ENCODE measurements at places on chromosomes 7 and 10.

- no peak for DNase-seq
Measured at GRCh38 chr10:101940916-101941315, 97.3 kb upstream of the KCNIP2 start.

- DNase-seq: no peak
Measured at GRCh38 chr10:52379287-52379686, 65.2 kb downstream of the DKK1 start.

GRCh38 chr10:71217266-71218045 is 5.1 kb downstream of the UNC5B start:
- no peak for DNase-seq

GRCh38 chr10:75852851-75853484 is 421.5 kb downstream of the LRMDA start:
- DNase-seq: no peak

GRCh38 chr10:80465451-80465835 is 11.3 kb downstream of the TSPAN14 start:
- DNase-seq: no peak

DNA sequence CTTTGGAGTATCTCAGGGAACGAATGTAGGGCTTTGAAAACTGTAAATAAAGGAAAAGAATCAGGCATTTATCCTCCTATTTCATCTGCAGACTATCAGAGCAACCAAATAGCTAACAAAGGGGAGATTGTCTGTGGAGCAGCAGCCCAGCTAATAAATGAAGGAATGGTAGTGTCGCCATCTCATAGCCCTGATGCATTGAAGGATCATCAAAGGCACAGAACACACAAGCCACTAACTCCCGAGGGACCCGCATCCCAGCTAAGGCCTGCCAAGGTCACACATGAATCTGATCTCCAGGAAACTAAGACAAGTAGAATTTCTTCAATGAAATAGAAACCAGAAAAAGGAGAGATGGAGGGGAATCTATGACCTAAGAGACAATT is 38.2 kb downstream of the CALML5 start:
- DNase-seq: no peak

Measured in LNCaP clone FGC (cell line).